GM23248 (cell line): ENCODE measurements at places on chromosomes 11 and 22. TPM values are rescaled to one million over a fixed set of nuclear protein-coding genes. Genes with fewer than 3 reads are reported as not detected.

DNA sequence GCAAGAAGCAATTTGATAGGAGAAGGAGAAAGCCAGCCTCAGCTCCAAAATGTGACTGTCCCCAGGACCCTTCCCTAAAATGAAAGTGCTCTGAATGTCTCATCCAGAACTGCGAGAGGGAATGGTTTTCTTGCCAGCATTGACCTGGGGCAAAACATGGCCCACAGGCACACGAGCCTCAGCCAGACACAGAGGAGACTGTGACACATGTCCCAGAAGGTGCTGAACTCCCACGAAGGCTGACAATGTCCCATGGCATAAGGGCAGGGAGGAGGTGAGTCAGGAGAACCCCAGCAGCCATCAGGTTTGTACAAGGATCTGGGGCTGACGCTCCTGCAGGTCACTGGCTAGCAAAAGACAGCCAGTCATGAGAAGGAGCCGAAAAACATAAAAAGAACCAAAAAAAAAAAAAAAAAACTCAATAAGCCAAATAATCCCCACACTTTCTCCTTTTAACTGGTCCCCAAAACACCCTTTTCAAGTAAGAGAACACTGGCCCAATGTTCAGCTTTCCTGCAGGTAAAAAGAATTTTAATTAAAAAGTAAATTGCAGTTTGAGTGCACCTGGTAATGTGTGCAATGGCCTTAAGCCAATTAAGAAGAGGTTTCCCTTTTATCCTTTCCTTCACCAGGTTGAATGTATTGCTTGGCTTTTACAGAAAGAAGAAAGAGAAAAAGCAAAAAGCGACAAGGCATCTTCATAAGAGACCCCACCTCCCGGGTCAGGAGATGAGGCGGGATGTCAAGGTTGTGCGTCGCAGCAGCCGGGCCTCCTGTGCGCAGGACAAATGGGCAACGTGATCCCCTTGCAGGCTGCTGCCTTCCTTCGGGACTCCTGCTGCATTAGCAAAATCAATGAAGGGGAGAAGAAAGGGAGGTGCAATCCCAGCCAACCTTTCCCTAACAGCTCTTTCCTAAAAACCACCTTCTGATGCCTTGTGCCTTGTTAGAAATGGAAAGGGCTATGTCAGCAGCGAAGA, 43.6 kb downstream of the GALNT18 start:
- no peak for DNase-seq

- no peak for DNase-seq
These were observed 20.6 kb upstream of the MS4A7 start for GRCh38 chr11:60357771-60358170.

GRCh38 chr11:68406324-68407313, 53.9 kb upstream of the PPP6R3 start:
- DNase-seq: no peak

GRCh38 chr11:74400606-74401005, 2.4 kb upstream of the PGM2L1 start:
- DNase-seq: no peak

DNA sequence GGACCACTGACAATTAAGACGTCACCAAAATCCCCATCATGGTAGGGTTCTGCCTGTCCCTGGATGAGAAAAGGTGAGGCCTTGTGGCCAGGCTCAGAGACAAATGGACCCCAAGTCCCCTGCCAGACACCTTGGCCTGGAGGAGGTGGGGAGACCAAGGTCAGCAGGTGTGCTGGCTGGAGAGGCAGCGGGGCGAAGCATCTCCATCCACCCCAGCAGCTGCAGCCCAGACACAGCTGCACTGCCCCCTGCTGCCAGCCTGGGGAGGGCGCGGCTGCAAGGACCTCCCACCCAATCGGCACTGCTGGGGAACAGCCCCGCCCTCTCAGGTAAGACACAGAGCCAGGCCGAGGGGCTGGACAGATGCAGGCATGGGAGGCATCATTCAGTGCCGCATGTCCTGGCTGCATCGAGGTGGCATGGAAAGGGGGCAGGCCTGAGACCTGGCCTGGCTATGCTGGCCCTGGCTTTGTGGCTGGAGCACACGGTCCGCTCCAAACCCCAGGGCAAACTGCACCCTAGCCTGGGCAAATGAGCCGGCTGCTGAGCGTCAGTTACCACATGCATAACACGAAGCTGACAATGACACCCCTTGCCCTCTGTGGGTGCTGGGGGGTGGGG, 12.2 kb upstream of the MFNG start:
- no peak for DNase-seq

DNA sequence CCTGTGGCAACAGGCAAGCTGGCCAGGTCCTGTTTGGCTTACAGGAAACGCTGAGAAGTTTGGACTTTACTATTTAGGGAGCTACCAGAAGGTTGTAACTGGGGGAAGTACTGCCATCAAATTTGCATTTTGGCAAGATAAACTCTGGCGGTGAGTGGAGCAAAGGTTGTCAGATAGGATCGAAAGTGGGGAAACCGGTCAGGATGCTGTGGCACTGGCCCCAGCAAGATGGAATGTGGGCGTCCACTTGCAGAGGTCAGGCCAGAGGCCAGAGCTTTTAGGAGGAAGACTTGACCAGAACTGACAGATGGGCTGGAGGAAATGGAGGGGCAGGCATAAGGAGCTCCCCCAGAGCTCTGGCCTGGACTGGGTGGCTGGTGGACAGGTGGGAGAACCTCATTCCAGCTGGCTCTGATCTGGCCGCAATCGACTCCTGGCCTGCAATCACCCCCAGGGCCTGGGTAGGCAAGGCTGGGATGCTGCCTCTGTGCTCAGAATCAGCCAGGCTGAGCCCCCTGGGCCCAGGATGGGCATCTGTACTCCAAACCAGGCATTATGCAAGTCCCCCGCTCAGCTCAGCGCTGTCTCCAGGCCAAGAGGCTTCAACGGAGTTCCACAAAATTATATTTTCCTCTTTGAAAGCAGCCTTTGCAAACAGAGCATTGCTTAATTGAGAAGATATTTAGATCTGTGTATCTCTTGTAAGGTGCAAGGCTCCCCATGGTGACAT, 178.3 kb upstream of the NECTIN1 start:
- no peak for DNase-seq

DNA sequence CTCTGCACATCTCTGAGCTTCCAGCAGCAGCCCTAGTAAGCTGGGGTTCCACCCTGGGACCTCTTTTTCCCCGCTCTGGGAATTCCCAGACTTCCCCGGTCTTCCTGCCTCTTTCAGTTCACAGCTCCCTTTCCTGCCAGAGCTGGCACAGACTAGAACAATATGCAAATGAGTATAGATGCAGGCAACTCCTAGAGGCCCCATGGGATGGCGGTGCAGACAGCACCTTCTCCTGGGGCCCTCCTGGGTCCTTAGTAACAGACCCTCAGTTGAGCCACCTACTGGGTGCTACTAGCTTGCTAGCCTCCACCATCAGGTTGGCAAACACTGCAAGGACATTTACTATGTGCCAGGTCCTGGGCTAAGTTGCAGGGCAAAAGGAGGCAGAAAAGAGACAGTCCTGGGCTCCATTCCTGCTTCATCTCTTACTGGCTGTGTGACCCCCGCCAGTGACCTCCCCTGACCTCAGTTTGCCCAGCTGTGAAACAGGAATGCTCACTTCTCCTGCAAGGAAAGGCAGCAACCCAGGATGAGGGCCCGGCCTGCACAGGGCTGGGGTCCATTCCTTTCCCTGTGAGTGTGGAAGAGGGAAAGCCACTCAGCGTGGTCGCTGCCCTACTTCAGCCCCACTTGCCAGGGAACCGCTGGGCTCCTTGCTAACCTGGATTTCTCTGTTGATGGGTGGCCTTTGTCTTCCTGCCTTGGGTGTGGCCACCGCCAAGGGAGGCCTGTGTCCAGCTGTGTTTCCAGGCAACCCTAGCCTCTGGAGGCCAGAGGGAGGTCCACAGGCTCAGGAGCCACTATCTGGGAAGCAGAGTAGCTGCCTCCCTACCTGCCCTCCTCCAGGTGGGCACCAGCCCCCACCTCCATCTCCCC, 7.3 kb downstream of the RELT start:
- peak; percentile 30 for DNase-seq

DNA sequence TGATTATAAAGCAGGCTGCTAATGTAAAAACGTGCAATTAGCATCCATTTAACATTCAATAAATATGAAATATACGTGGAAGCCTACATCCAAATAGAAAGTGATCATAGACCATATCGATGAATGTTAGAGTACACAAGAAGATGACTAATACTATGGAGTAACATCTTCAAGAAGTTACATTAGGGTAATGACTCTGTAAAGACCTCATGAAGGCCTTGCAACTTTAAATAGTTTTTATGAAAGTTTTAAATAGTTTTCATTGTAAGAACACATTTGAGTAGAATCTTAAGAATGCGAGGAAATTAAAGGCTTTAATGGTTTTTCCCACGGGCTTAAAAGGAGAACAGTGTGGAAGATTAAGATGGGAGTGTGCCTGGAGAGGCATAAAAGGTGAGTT, 1.4 kb downstream of the TRIM34 start:
- peak; percentile 68 for DNase-seq

GRCh38 chr11:71373791-71374454, 74.3 kb downstream of the DHCR7 start:
- no peak for DNase-seq

DNA sequence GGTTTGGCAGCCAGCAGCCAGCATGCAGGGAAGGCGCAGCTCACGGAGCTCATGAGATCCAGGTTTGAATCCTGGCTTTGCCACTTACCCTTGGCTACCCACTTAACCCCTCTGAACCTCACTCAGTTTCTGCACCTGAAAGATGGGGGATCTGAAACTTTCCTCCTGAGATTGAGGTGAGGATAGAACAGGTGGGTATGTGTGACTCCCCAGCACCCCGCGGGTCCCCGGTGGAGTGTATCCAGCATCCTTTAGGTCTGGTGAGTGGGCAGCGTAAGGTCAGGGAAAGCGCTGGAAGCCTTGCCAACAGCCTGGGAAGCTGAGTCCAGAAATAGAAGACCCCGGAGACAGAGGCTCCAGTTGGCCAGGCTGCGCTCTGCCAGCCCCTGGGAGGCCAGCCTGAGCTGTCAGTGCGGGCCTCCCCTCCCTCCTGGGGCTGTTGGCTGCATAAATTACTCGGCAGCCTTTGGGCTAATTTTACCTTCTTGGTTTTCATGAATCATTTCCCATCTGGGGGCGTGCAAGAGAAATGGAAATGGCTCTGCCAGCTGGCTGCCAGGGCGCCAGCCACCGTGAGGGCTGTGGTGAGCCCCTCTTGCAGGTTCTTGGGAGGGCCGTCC, 17.6 kb downstream of the PRDM11 start:
- peak; percentile 46 for DNase-seq

DNA sequence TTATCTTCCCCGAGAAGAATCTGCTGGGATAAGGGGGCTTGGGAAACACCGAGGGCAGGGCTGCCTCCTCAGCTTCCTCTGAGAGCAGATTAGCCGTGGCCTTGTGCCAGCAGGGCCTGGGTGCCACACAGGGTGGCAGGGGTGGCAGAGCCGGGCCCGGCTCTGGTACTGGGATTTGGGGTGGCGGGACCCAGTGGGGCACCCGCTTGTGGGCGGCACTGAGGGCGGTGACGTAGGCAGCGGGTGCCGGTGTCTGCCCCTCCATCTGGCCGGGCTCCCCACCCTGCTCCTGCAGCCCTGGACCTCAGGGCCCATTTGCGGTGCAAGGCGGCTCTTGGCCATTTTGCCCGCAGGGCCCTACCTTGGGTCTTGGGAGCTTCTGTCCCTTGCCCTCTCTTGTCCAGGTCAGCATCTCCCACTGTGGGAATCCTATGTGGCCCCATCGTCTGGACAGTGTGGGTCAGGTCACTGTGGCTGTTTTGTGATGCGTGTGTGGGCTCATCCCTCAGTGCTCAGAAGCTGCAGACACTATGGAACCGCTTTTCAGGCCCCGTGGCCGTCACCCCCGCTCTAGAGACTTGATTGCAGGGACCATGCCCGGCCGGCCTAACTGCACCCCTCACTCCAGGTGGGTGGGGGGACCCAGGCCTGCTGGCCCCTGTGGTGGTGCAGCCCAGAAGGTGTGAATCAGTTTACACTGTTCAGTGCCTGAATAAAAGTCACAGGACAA, 29.7 kb upstream of the KRTAP5-6 start:
- DNase-seq: no peak

GRCh38 chr22:43197271-43197941, 10.5 kb upstream of the TTLL12 start:
- peak; percentile 68 for DNase-seq

Gene EFCAB6
- 1.5 and 3.5 TPM in 2 replicates for total RNA-seq

Gene LRRC75B
- 7.8 and 16.3 TPM in 2 replicates for total RNA-seq
